ENCODE measurements at places on chromosomes 7 and 10.

- DNase-seq: no peak
Observed at GRCh38 chr7:54769203-54769602, 10.2 kb upstream of the SEC61G start.

DNA sequence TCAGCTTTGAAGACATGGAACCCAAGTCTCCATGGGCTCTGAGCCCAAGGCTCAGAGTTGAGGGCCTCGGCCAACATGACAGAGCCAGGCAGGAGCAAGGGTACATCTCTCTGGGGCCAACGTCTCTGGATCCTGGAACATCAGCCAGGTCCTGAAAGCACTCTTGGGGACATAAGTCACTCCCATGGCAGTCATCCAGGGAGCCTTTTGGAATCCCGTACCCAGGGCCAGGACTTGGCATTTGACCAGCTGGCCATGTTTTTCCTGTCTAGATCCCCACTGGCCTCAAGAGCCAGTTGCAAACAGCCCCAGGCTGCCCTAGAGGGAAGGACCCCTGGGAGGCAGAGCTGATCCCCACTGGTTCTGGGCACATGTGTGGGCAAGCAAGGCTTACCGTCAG is 4.3 kb upstream of the CXCL12 start:
- DNase-seq: no peak

DNA sequence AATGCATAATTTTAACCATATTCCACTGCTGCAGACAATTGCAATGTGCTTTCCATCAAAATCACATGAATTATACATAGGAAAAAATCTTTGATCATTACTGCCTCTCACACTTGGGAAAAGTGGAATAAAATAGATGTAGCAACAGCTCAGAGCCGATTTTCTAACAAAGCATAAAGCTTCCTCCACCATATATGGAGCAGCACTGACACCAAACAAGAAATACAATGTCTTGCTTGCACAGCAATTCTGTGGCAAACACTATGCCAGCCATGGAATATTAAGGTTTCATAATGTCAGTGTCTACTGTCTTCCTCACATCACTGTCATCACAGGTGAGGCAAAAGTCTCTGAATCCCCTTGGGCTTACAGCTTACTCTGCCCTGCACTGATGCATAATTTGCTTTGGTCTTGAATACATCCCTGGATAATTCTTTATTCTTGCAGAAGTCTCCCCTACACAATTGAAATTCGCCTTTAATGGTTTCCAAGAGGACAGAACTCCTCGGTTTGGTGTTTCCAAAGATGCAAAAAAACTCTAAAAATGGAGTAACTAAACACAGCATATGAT is 198.5 kb downstream of the CACNA2D1 start:
- DNase-seq: no peak

DNA sequence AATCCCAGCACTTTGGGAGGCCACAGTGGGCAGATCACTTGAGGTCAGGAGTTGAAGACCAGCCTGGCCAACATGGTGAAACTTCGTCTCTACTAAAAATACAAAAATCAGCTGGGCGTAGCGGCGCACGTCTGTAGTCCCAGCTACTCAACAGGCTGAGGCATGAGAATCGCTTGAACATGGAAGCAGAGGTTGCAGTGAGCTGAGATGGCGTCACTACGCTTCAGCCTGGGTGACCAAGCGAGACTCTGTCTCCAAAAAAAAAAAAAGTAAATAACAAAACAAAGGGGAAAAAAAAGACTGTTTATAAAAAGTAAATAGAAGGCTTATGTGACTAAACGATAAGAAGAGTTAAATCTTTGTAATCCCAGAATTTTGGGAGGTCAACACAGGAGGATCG is 15.0 kb upstream of the DNMBP start:
- no peak for DNase-seq

- DNase-seq: no peak
Observed at GRCh38 chr10:15263657-15264323, 95.3 kb upstream of the NMT2 start.

- DNase-seq: no peak
Observed at GRCh38 chr10:59872892-59873463, 33.4 kb downstream of the CCDC6 start.

All from CD4-positive, alpha-beta T cell treated with Interleukin-10 for 1 hour (primary cell).